ENCODE measurements at places on chromosomes 3 and 15.
A peak's percentile ranks its signal among the peaks of the same experiment; 100 is the strongest.

DNA sequence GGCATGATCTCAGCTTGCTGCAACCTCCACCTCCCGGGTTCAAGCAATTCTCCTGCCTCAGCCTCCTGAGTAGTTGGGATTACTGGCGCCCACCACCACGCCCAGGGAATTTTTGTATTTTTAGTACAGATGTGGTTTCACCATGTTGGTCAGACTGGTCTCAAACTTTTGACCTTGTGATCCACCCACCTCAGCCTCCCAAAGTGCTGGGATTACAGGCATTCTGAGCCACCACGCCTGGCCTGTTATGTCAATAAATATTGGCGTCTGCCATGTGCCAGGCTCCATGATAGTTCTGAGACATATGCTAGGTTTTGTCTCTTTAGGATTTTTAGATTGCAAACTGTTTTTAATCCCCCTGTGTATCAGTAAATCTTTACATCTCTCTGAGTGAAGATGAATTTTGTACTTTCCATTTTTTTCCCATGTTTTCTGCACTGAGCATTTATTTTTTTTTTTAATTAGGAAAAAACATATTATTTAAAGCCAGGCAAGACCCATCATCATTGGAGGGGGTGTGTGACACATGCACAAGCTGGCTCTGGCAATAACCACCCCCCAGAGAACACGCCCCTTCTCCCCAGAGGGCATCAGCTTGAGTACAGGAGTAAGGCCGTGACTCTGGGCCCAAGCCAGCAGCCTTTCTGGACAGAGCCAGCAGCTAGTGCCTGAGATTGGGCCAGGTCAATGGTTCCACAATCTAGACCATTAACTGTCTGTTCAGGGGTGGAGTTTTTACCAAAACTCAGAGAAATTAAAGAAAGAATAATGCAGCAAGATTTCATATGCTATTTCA lies 51.0 kb upstream of the ATP1B3 start:
- DNase-seq: no peak

DNA sequence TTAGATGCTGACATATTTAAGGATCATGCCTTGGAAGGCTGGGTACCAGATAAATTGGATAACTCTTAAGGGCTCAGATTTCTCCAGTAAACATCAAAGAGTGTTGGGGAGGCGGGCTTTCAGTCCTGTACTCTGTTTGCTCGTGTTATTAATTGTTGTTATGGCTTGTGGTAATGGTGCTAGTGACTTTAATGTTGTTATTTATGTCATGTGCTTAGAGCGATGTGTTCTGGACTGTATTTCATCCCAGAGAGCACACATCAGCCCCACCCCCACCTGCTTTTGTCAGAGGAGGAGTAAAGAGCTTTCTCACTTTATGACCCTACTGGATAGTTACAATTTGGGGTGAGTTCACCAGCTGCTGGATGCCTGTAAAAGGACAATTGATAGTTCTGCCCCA lies 386.3 kb downstream of the EPHB1 start:
- no peak for DNase-seq

- peak; percentile 79 for DNase-seq
These were observed at the start of gene SLC25A20 for GRCh38 chr3:48898383-48899234. SLC25A20 (minus strand) TSS chr3:48898882; CDS start chr3:48898794, 88 bp downstream.

DNA sequence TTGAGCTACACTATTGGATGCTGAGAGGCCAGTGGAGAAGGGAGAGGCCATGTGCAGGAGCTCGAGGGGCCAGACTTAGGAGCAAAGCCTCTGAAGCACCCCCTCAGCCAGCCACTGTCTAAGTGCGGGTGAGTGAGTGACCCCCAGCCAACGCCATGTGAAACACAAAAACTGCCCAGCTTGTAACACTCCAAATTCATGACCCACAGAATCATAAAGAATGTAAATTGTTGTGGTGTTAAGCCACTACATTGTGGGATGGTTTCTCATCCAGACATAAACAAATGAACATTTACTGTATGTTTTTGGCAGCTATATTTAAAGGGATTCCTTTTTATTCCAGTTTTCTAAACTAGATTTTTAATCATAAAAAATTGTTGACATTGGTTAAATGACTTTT lies 27.2 kb upstream of the TMEM158 start:
- DNase-seq: no peak

- DNase-seq: peak; percentile 69
These were observed 254.1 kb downstream of the SLC9A9 start for GRCh38 chr3:143594206-143594605.

DNA sequence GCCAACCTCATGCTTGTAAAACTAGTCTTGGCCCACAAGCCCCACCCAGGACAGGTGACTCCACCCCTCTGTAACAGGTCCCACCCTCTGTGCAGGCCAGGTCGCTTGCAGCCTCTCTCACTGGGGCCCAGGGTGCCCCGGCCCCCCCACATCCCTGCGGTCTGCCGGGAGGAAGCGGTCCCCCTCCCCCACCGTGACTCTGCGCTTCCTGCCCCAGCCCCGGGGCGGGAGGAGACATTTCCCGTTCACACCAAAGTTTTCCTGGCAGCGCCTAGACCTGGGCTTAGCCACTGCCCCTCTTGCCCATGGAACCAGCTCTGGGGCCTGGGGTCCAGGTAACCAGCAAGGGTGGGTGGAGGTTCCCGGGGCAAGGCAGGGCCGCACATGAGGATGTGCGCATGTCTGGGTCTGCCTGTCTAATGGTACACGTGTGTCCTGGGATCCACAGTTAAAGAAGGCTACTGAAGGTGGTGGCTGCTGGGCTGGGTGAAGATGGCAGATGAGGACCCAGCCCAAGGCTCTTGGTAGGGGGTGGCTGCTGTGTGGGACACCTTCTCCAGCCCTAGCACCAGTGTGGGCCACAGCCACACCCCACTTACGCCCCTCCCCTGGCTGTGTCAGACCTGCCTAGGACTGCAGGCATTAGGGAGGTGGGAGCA lies 8.4 kb downstream of the NBEAL2 start:
- DNase-seq: no peak

GRCh38 chr3:130892759-130893375 lies 1.0 kb upstream of the ATP2C1 start:
- peak; percentile 91 for DNase-seq

GRCh38 chr3:143242691-143243090 lies 123.1 kb downstream of the CHST2 start:
- no peak for DNase-seq

DNA sequence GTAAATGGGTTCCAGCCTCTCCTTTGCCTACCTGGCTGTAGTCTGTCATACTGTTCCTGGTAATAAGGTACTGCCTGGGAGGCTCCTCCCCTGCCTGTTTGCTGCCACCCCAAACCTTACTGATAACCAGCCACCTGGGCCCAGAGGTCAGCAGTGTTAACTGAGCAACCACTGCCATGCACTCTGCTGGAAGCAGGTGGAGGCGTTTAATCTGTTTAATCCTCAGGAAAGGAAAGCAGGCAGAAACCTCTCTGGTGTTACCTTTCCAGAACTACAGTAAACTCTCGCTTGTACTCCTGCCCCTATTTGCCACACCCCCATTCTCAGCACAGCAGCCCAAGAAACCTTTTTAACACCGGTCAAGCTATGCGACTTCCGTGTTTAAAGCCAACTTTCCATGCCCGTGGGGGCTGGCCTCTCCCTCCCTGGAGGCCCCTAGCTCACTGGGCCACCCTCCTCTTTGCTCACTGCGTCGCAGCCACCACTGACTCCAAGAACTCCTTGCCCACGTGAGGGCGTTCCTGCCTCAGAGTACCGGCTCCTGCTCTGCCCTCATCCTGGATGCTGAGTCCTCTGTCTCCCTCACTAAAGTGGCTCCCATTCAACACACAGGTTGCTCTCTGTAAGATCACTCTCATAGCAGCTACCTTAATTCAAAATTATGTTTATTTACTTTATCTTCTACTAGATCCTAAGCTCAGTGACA lies 8.3 kb downstream of the BDH1 start:
- no peak for DNase-seq

GRCh38 chr15:80474224-80475215 lies 70.3 kb downstream of the ARNT2 start:
- peak; percentile 40 for DNase-seq

DNA sequence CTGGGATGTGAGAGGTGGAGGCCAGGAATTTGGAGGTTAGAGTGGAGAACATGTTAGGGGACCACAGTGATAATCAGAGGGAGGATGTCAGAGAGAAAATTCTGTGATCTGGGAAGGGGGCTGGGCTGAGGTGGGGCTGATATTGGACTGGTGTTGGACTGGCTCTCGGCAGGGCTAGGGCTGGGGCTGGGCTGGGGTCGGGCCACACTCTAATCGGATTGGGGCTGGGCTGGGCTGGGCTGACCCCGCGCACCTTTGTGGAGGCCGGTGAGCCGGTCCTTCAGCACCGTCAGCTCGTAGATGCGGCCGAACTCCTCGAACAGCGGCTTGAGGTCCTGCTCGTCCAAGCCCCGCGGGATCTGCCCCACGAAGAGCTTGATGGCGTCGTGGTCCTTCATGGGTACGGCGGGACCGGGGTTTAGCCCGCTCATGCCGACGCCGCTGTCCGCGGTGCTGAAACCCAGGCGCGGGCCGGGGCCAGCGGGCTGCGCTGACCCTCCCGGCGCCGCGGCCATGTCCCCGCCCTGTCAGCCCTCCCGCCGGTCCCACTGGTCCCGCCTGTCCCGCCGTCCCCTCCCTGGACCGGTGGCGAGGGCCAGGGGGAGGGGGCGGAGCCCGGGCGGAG lies 485 bp downstream of the CELF6 start:
- DNase-seq: no peak

DNA sequence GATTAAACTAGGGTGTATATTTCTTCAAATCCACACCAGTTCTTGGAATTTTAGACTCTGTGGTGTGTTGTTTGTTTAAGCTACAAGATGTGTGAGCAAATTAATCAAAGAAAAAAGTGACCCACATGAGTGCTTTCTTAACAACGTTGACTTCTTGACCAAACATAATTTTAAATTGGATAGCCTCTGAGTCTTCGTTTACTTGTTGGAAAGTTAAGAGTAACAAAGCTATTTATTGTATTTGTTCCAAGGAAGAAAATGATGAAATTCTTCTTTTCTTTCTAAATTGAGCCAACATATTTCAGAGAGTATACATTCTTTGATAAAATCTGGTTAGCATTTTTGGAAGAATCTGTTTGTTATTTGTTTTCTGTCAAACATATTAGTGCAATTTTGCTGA lies 99.9 kb upstream of the IGSF10 start:
- DNase-seq: no peak

GRCh38 chr3:50381383-50381782 lies 22.1 kb upstream of the TMEM115 start:
- DNase-seq: peak; percentile 85

GRCh38 chr3:54712539-54712938 lies 215.3 kb downstream of the LRTM1 start:
- DNase-seq: no peak

DNA sequence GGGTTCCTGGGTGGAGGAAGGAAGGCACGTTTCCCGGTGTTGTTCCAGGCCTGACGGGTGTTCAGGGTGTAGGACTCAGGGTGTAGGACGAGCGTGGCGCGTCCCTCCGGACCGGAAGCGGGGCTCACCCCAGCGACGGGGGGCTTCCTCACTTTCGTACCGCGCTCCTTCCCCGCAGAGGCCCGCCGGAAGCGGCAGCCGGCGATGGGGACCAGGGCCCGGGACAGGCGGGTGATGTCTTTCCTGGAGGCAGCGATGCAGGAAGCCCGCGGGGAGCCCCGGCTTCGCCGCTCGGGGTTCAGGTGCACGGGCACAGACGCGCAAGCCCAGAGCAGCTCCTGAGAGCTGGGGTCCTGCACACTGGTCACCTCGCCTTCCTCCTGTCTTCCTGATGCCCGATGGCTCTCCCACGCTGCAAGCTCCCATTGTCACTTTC lies 13.4 kb downstream of the FOXL2NB start:
- DNase-seq: no peak

GRCh38 chr3:53495520-53496391 lies 1.3 kb downstream of the CACNA1D start:
- DNase-seq: peak; percentile 46

DNA sequence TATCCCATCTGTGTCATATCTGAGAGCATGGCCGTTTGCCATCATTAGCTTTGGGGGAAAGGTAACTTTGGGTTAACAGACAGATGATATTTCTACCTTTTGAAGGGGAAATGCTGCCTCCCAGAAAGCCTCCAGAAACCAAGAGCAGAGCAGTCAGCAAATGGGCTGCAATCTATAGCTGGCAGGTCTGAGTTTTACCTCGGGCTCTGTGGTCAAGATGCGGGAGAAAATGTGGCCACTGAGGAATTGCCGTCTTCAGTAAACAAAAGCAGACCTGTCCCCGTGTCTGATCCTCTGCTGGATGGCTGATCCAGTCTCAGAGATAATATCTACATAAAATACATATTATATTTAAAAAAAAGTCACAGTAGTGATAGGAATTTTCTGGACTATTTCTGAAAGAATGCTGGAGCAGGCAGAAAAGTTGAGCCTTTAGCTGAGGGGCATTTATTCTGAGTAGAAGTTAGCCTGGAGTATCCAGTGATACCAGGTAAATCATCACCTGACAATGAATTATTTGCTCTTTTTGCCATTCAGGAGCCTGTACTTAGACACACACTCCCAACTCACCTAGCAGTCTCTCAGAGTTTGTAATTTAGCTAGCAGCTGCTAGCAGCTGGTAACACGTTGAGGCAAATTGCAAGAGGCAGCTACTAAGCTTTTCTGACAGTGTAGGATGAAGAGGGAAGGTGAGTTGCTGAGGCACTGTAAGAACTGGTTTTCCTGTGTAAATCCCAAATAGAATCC lies 285.3 kb upstream of the RARB start:
- no peak for DNase-seq

GRCh38 chr3:111299192-111299615 lies 227.6 kb downstream of the NECTIN3 start:
- DNase-seq: no peak

GRCh38 chr3:71395927-71396695 lies 187.4 kb downstream of the FOXP1 start:
- DNase-seq: no peak

DNA sequence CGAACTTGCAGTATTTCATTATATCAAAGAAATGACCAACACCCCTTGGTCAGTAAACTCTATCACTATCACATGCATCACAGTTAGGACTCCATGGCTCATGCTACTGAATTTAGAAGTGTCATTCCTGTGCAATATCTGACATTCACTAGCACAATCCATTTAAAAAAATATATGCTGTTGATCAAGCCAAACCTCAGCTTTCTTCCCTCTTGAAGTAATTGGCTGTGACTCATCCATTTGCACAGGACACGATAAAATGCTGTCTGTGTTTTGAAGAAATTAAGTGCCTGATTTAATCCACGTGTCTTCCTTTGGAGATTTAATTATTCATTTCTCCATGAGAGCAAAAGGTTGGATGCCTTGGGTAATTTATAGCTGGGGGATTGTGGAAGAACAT lies 38.9 kb downstream of the CPNE4 start:
- DNase-seq: no peak

DNA sequence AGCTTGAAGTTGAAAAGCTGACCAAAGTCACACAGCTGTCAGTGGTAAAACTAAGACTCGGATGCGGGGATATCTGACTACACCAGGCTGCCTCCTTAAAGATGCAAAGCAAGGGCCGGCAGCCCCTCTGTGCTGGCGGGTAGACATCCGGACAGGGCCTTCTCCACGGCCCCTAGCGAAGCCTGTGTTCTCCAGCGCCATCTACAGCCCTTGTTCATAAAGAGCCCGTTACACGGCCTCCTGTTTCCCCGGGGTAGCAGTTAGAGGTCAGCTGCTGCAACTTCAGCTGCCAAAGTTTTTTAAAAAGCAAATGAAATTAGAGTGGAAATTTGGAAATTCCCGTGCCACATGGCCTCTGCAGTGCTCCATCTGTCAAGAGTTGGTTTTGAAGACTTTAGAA lies 383.0 kb downstream of the TBL1XR1 start:
- DNase-seq: no peak

- DNase-seq: no peak
These were observed 138.7 kb upstream of the LRTM1 start for GRCh38 chr3:55066551-55067047.

- DNase-seq: no peak
These were observed 1.7 kb downstream of the PPCDC start for GRCh38 chr15:75025107-75025506.

- DNase-seq: peak; percentile 77
These were observed 240.8 kb downstream of the NR1D2 start for GRCh38 chr3:24185738-24186384.

All from NCI-H146 (cell line).